ENCODE measurements at places on chromosomes 6 and 20. TPM values are rescaled to one million over a fixed set of nuclear protein-coding genes. Genes with fewer than 3 reads are reported as not detected.

- DNase-seq, result no peak
- H3K27ac ChIP-seq, result no peak overlapping the region
- H3K27me3 ChIP-seq, result peaks cover 28% of the 10 kb centered on the region
- H3K4me3 ChIP-seq, result no peak overlapping the region
- H3K4me1 ChIP-seq, result peaks cover 38% of the 10 kb centered on the region
These were observed 56.2 kb downstream of the CTCFL start for GRCh38 chr20:57468523-57469417.

GRCh38 chr6:163922562-163922961, 508.0 kb downstream of the QKI start:
- H3K4me3 ChIP-seq, result no peak overlapping the region
- peaks cover 2% of the 10 kb centered on the region for H3K4me1 ChIP-seq
- DNase-seq, result no peak
- H3K27ac ChIP-seq, result no peak overlapping the region

- H3K4me1 ChIP-seq, result no peaks in the 10 kb centered on the region
- no peaks in the 10 kb centered on the region for H3K36me3 ChIP-seq
- H3K27me3 ChIP-seq, result no peaks in the 10 kb centered on the region
These were observed 117.9 kb downstream of the SGK1 start for GRCh38 chr6:134199848-134200606.

- H3K27me3 ChIP-seq, result peaks cover 8% of the 10 kb centered on the region
- H3K4me3 ChIP-seq, result no peak overlapping the region
- H3K4me1 ChIP-seq, result peaks cover 10% of the 10 kb centered on the region
- H3K27ac ChIP-seq, result no peak overlapping the region
- no peak for DNase-seq
These were observed 381.0 kb upstream of the ARID1B start for GRCh38 chr6:156396068-156396771.

DNA sequence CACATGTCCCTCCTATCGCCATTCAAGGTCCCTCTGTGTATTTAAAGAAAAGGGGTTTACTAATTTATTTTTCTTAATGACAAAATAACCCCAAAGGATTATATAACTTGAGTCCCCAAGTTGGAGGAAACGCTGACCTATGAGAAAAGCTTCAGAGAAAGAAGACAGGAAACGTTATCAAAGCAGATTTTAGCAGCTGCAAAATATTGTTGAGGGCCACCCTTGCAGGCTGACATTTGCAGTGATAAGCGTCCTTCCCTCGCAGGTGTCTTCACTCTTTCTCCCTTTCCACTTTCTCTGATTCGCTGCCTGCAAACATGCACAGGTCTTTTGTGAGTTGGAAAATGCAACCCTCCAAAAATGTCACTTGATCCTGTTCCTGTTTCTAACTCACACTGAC, 103.2 kb upstream of the RIPOR2 start:
- no peaks in the 10 kb centered on the region for H3K27me3 ChIP-seq
- H3K4me1 ChIP-seq, result peaks cover 5% of the 10 kb centered on the region
- H3K27ac ChIP-seq, result no peak overlapping the region
- no peak for DNase-seq

DNA sequence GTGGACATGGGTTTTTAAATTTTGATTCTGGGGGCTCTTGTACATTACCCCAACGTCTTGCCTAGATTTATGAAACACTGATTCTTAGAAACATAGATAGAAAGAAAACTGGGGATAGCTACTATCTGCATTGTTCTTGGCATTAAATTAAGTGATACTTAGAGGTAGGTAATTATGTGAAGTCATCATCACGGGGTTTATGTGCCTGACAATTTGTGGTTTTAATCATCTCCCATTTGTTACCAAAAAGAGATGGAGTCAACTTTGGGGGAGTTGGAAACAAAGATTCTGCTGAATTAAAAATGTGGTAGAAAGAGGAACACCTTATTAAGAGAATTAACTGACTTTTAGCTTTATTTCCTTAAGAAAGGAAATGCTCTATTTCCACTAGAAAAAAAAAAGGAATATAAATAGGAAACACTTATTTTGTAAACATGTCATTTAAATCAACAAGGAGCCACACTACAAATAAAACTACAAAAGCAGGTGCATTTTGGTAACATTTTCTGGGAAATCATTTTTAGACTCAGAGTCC, 5.6 kb downstream of the TNFAIP3 start:
- H3K27me3 ChIP-seq, result no peaks in the 10 kb centered on the region
- H3K36me3 ChIP-seq, result peaks cover 35% of the 10 kb centered on the region
- DNase-seq, result no peak

The MTG2 gene
- 22.7 TPM for total RNA-seq

The NELFCD gene
- total RNA-seq, result 36.0 TPM

The DSE gene
- total RNA-seq, result 38.3 TPM
